ENCODE measurements at places on chromosomes 13 and 19. TPM values are rescaled to one million over a fixed set of nuclear protein-coding genes. Genes with fewer than 3 reads are reported as not detected.

SIGLECL1 gene
- total RNA-seq: not detected

FAM98C gene
- 27.1 TPM for total RNA-seq

PRKCG gene
- 6.1 TPM for total RNA-seq

CCDC169 gene
- 0.41 TPM for total RNA-seq

ZNF526 gene
- total RNA-seq: 20.2 TPM

SLC8A2 gene
- total RNA-seq: 0.15 TPM

RUVBL2 gene
- 234 TPM for total RNA-seq

ZNF724 gene
- total RNA-seq: 0.63 TPM

RHPN2 gene
- total RNA-seq: 49.6 TPM

MAP1S gene
- total RNA-seq: 33.2 TPM

C19orf33 gene
- total RNA-seq: 761 TPM

MBD3L3 gene
- not detected for total RNA-seq

PKN1 gene
- 79.7 TPM for total RNA-seq

OR7A5 gene
- not detected for total RNA-seq

MTMR6 gene
- 8.7 TPM for total RNA-seq

CEBPA gene
- total RNA-seq: 9.4 TPM

MAB21L1 gene
- not detected for total RNA-seq

LRRC8E gene
- 5.5 TPM for total RNA-seq

GATAD2A gene
- total RNA-seq: 36.6 TPM

ICAM5 gene
- 0.91 TPM for total RNA-seq

MCEMP1 gene
- total RNA-seq: not detected

KL gene
- total RNA-seq: 0.02 TPM

MTUS2 gene
- total RNA-seq: not detected

APC2 gene
- 1.2 TPM for total RNA-seq

PCDH20 gene
- total RNA-seq: not detected

TRPM4 gene
- total RNA-seq: 9.3 TPM

CFAP97D2 gene
- total RNA-seq: not detected

CGB3 gene
- not detected for total RNA-seq

CEACAM3 gene
- total RNA-seq: not detected

ACP5 gene
- 0.14 TPM for total RNA-seq

ZNF600 gene
- total RNA-seq: 0.21 TPM

CDX2 gene
- 0.64 TPM for total RNA-seq

SIGLEC11 gene
- total RNA-seq: 0.09 TPM

IZUMO2 gene
- not detected for total RNA-seq

NLRP11 gene
- total RNA-seq: 0.01 TPM

RPS15 gene
- total RNA-seq: 1,460 TPM

ANKRD24 gene
- 0.18 TPM for total RNA-seq

AXL gene
- total RNA-seq: 94.1 TPM

THAP8 gene
- total RNA-seq: 7.5 TPM

NBEA gene
- total RNA-seq: 1.7 TPM

IFNL1 gene
- total RNA-seq: not detected

ZNF418 gene
- total RNA-seq: 1.5 TPM

HCN2 gene
- 26.6 TPM for total RNA-seq

Measured in A549 treated with AZD2906 at 1 μM for 4 hours (cell line).